Osteoblast (primary cell): ENCODE measurements at places on chromosomes 7 and 10. TPM values are rescaled to one million over a fixed set of nuclear protein-coding genes. Genes with fewer than 3 reads are reported as not detected.

The CPA2 gene
- not detected in 2 replicates for total RNA-seq

The FAM237B gene
- total RNA-seq: not detected in 2 replicates

The GATA3 gene
- not detected in 2 replicates for total RNA-seq

The CRYGN gene
- total RNA-seq: 0.59 and 0.72 TPM in 2 replicates

The MMD2 gene
- total RNA-seq: not detected in 2 replicates

The SAMD8 gene
- 30.6 and 31.5 TPM in 2 replicates for total RNA-seq

The PNLIPRP3 gene
- total RNA-seq: 0.59 and 0.72 TPM in 2 replicates

The SPOCK2 gene
- 0.36 and 0.59 TPM in 2 replicates for total RNA-seq

The NEUROG3 gene
- not detected in 2 replicates for total RNA-seq

DNA sequence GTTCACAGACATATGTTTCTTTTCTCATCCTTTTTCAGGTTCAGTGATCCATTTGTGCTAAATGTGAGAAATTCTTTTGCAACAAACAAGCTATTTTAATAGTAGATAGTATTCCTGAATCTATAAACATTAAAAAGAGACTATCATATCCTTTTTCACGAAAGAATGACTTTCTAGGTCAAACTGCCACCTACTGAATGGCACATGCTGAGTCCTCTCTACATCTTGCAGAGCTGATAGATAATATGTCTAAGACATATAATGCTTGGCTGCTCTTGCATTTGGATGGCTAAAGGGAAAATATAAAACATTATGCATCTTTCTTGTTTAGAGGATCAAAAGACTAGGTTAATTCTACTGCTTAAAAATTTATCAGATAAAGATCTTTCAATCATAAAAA lies 114.1 kb upstream of the SLC26A5 start:
- H3K27ac ChIP-seq: no peak overlapping the region
- peaks cover 4% of the 10 kb centered on the region for H3K27me3 ChIP-seq
- H3K4me1 ChIP-seq: no peaks in the 10 kb centered on the region
- no peaks in the 10 kb centered on the region for H3K36me3 ChIP-seq

DNA sequence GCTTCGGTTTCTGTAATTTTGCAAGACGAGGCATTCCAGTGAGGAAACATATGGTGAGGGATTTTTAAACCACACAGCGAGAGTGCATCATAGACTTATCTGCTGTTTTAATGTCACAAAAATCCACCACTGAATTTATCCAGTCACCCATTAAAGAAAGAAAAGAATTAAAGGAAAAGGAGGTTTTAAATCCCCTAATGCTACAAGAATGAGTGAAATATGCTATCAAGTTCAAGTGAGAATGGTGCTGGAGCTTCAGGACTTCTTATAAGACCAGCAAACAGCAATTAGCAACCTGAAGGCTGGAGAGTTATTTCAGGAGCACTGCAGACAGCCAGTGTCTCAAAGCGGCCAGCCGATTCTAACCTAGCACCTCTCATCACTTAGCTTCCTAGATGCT lies 439.1 kb upstream of the MGMT start:
- H3K27ac ChIP-seq: no peak overlapping the region
- peaks cover 21% of the 10 kb centered on the region for H3K27me3 ChIP-seq
- H3K36me3 ChIP-seq: no peaks in the 10 kb centered on the region
- DNase-seq: no peak
- no peak overlapping the region for H3K4me3 ChIP-seq
- no peaks in the 10 kb centered on the region for H3K4me1 ChIP-seq

DNA sequence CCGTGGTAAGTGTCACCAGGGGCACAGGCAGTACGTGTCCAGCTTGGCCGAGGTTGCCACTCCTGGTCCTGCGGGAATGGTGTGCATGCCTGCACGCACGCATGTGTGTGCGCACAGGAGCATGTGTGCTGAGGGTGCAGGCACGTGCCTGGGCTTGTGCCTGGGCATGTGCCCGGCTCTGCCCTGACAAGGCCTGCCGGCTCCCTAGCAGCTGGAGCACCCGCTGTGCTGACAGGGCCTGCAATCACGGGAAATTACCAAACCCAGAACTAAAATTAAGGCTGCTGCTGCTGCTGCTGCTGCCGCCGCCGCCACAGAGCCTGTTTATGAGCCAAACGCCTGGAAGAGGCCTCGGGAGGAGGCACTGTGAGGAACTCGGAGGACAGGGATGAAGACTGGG lies 28.7 kb downstream of the GHRHR start:
- no peaks in the 10 kb centered on the region for H3K27me3 ChIP-seq
- H3K4me1 ChIP-seq: no peaks in the 10 kb centered on the region
- no peak for DNase-seq
- H3K36me3 ChIP-seq: no peaks in the 10 kb centered on the region

GRCh38 chr7:5597772-5598171 lies 174.1 kb upstream of the TNRC18 start:
- H3K4me1 ChIP-seq: peaks cover 37% of the 10 kb centered on the region
- H3K27me3 ChIP-seq: no peaks in the 10 kb centered on the region
- peak; percentile 91 for DNase-seq
- peaks cover 14% of the 10 kb centered on the region for H3K36me3 ChIP-seq

DNA sequence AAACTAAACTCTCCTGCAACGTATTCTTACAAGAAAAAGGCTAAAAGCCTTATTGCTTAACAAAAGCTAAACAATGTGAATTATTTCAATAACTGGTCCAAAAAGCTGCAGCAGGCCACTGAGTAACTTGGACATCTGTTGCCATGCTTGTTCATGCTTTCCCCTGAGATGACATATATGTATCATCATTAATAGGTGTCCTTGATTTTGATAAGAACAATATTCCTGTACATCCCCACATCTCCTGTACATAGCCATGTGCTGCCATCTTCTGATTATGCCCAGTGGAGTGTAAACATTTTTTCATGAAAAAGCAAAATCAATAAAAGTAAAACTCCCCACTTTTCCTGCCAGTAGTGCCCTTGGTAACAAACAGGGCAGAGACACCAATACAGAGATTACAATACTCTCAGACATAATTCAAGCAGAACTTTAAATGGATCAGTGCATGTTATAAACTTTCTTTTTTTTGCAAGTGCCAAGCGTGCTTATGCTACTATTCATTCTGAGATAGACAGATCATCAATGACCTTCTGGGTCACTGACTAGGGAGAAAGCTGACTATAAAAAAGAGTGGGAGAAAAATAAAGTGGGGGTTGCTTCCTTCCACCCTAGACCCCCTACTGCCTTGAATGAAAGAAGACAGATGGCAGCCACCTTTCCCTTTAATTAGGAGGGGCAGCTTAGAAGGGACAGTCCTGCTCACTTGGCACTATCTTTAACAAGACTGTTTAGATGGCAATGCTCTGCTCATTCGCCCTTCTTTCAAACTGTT lies 205.5 kb upstream of the KLF14 start:
- peaks cover 30% of the 10 kb centered on the region for H3K36me3 ChIP-seq
- H3K27ac ChIP-seq: peak overlapping the region; percentile 97
- peak overlapping the region; percentile 75 for H3K4me3 ChIP-seq
- no peaks in the 10 kb centered on the region for H3K27me3 ChIP-seq
- H3K4me1 ChIP-seq: peaks cover 68% of the 10 kb centered on the region

DNA sequence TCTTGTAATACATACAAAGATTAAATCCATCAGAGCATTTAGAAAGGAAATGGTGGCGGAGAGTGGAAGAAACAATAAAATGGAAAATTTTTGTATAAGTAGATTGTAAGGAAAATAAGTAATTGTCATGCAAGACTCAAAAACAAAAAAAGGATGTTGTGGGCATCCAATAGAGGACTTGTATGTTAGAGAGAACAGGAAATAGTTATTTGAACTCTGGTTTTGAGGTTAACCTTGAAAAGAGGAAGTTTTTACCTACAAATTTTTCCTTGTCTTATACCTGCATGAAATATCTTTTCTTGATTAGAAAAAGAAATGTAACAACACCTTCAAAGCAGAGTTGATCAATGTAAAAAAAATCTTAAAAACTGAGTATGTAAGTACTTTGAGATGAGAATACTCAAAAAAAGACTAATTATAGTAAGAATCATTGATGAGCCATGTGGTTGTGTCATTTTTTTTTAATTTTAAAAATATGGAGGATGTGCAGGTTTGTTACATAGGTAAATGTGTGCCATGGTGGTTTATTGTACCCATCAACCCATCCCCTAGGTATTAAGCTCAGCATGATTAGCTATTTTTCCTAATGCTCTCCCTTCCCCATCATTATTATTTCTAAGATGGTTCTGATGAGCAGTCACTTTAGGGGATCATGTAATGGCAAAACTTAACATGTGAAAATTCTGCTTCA lies 11.9 kb downstream of the TMEM106B start:
- no peaks in the 10 kb centered on the region for H3K4me1 ChIP-seq
- no peak for DNase-seq
- no peak overlapping the region for H3K4me3 ChIP-seq
- peaks cover 7% of the 10 kb centered on the region for H3K36me3 ChIP-seq
- no peaks in the 10 kb centered on the region for H3K27me3 ChIP-seq

GRCh38 chr7:2358968-2359527 lies 4.4 kb downstream of the EIF3B start:
- peaks cover 63% of the 10 kb centered on the region for H3K36me3 ChIP-seq
- no peak overlapping the region for H3K4me3 ChIP-seq
- H3K4me1 ChIP-seq: peaks cover 18% of the 10 kb centered on the region
- no peak overlapping the region for H3K27ac ChIP-seq
- DNase-seq: peak; percentile 37

GRCh38 chr7:13407911-13408310 lies 581.6 kb downstream of the ETV1 start:
- H3K36me3 ChIP-seq: no peaks in the 10 kb centered on the region
- H3K4me1 ChIP-seq: no peaks in the 10 kb centered on the region
- H3K27me3 ChIP-seq: no peaks in the 10 kb centered on the region
- no peak overlapping the region for H3K27ac ChIP-seq

- H3K4me3 ChIP-seq: no peak overlapping the region
- no peak for DNase-seq
- no peak overlapping the region for H3K27ac ChIP-seq
- no peaks in the 10 kb centered on the region for H3K27me3 ChIP-seq
- H3K36me3 ChIP-seq: no peaks in the 10 kb centered on the region
- H3K4me1 ChIP-seq: peaks cover 24% of the 10 kb centered on the region
These were observed 8.4 kb downstream of the COL13A1 start for GRCh38 chr10:69810097-69810496.

GRCh38 chr7:100155553-100156317 lies 2.8 kb downstream of the TRAPPC14 start:
- no peaks in the 10 kb centered on the region for H3K27me3 ChIP-seq
- peaks cover 17% of the 10 kb centered on the region for H3K4me1 ChIP-seq
- no peak overlapping the region for H3K27ac ChIP-seq
- DNase-seq: peak; percentile 66
- H3K36me3 ChIP-seq: peaks cover 37% of the 10 kb centered on the region
- no peak overlapping the region for H3K4me3 ChIP-seq

DNA sequence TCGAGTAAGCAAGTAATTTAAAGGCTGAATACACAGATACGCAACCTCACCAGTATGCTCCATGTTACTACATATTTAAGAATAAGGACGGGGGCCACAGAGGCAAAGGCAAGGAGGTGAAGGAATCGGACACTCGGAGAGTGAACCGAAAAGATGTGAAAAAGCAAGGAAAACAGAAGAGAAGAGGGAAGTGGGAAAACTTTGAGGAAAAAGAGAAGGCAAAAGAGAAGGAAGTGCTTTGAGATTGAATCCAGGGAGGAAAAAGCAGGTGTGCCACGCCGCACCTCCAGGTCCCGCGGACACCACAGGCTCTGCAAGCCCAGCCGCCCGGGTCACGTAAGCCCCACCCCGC lies 367 bp upstream of the AVL9 start:
- no peaks in the 10 kb centered on the region for H3K27me3 ChIP-seq
- H3K27ac ChIP-seq: peak overlapping the region; percentile 67
- DNase-seq: no peak
- H3K4me1 ChIP-seq: peaks cover 4% of the 10 kb centered on the region
- no peaks in the 10 kb centered on the region for H3K36me3 ChIP-seq

DNA sequence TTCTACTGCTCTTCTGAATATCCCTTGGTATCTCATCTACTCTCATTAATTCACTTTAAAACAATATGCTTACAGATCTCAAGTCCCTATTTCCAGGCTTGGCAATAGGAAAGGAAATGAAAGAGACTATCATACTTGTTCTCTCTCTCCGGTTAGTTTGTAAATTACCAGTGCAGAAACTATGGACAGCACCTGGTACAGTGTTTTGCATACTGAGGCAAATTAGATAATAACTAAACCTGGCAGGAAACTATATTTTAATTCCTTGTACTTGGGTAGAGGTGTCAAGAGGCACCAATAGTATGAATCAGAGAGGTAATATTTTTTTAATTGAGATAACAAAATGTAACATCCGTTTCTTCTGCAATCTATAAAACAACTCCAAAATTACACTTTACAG lies 97.7 kb upstream of the TMEM196 start:
- no peaks in the 10 kb centered on the region for H3K27me3 ChIP-seq
- H3K36me3 ChIP-seq: no peaks in the 10 kb centered on the region
- DNase-seq: no peak
- no peak overlapping the region for H3K4me3 ChIP-seq
- H3K27ac ChIP-seq: no peak overlapping the region

GRCh38 chr7:86950360-86950759 lies 109.1 kb downstream of the ELAPOR2 start:
- no peaks in the 10 kb centered on the region for H3K4me1 ChIP-seq
- H3K27ac ChIP-seq: no peak overlapping the region
- no peak for DNase-seq
- no peaks in the 10 kb centered on the region for H3K27me3 ChIP-seq
- no peaks in the 10 kb centered on the region for H3K36me3 ChIP-seq
- H3K4me3 ChIP-seq: no peak overlapping the region

GRCh38 chr7:138237995-138238394 lies 161.7 kb downstream of the AKR1D1 start:
- no peaks in the 10 kb centered on the region for H3K4me1 ChIP-seq
- DNase-seq: no peak
- no peak overlapping the region for H3K4me3 ChIP-seq
- H3K27ac ChIP-seq: no peak overlapping the region
- no peaks in the 10 kb centered on the region for H3K36me3 ChIP-seq

DNA sequence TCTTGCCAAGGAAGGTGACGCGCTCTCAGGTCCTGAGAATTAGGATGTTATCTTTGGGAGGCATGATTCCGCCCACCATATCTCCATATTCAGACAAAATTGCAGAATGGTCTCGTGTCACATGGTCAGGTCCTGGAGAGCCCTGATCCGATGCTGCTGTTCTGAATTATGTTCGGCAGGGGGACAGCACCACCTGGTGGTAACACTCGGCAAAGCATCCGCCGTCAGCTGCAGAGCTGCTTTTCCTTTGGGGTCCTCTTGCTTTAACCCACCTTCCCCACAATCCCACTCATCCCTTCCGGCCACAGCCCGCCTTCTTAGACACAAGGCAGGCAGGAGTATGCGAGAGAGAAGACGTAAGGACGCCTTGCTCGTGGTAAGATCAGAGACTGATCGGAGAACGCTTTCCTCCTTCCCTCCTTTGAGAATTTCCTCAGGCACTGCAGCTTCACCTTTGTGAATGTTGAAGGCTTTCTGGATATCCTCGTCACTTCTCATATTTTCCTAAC lies 327.8 kb upstream of the C7orf33 start:
- H3K36me3 ChIP-seq: no peaks in the 10 kb centered on the region
- H3K27me3 ChIP-seq: no peaks in the 10 kb centered on the region
- no peaks in the 10 kb centered on the region for H3K4me1 ChIP-seq
- H3K4me3 ChIP-seq: peak overlapping the region; percentile 31
